ENCODE measurements at places on chromosomes 2 and 18.

GRCh38 chr2:160429248-160430000 is 64.2 kb downstream of the RBMS1 start:
- DNase-seq, result no peak

- DNase-seq, result no peak
Measured at GRCh38 chr2:118696786-118697465, 150.5 kb downstream of the EN1 start.

DNA sequence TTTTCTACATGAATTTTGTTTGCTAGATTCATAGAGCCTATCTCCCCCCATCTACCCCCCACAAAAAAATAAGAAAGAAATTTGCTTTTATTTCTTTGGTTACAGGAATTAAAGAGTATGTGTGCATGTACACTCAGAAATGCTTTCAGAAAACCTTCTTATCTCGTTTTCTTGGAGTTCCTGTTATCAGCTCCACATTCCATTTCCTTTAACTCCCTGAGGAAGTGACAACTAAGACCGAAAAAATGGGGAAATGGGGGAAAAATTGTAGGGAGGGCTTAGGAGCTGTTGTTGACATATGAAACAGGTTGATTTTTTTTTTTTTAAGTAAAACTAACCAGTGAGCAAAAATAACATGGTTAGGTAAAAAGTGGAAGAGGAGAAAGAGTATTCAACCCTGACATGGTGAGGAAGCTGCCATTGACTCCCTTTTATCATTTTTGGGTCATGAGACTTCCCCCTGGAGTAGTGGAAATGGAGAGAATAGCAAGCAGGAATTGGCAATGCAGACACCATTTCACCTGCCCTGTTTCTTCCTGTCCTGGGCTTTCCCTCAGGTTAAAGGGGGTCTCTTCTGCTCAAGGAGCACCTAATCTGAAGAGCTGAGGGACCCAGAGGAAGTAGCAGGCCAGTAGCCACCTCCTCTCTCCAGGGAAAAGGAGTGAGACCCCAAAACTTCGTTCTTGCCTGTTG is 93.5 kb downstream of the OSBPL6 start:
- no peak for DNase-seq

DNA sequence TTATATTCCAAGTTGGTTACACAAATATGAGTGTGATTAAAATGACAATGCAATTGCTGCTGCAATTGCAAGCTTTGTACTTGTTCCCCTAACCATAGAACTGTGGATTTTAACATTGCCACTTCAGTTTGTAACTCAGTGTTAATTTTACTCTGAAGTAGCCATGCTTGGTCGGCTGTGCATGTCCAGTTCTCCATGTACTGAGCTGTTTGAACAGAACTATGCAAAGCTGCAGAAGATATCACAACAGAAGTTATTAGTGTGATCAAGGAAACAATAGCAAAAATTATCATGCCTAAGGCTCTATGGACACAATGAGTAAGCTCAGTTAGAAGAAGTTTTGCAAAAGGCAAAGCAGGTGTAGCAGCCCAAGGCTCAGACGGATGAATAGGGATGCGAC is 45.3 kb downstream of the CXCR4 start:
- DNase-seq, result no peak

- no peak for DNase-seq
Measured at GRCh38 chr2:120289221-120289906, 36.7 kb downstream of the RALB start.
